ENCODE measurements at places on chromosomes 12 and 14.

DNA sequence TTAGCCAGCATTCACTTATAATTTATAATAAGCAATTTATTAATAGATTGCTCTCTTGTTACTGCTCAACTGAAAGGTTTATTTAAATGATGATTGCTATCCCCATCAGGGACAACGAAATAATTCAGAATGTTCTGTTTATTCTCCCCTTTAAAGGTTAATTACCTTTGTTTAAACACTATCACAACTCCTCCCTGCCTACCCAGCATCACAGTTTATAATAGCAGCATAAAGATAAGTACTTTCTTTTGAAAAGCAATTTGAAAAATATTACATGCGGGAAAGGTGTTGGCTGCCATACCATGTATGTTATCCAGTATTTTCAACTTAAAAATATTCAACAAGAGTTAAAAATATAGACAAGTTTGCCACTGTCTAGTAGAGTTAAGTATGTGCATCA is 30.6 kb downstream of the SCAF11 start:
- no peak for DNase-seq

DNA sequence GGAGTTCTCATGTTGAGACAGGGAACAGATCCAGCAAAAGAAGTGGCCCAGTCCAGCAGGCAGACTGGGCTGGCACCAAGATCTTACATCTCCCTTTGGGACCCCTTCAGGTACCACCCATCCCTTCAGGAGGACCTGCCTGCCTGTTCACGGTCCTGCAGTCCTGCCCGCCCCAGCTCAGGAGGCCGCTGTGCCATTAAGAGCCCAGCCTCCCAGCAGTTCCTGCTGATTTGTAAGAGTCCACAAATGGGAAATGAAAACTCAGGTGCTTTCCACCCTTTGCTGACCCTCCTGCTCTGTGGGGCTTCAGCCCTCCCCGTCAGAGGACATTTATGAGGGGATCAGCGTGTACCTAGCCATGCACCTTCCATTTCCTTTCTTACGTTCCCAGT is 39.5 kb downstream of the C14orf132 start:
- DNase-seq, result no peak

DNA sequence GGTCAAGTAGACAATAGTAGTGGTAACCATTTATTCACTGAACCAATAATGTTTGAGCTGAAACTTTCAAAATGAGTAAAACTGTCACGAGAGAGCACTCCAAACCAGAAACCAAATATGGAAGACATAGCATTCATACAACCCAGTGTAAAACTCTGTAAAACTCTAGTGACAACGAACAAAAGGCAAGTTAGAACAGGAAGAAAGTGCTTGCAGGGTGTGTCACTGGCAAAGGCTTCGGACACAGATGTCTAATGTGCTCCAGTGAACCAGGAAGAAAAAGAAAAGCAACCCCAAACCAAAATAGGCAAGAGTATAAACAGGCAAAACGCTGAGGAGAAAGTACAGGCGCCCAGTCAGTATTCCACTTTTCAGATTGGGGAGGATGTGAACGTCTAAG is 79.3 kb upstream of the FZD10 start:
- DNase-seq, result no peak

- DNase-seq, result no peak
Measured at GRCh38 chr12:95240556-95240955, 22.9 kb downstream of the VEZT start.

DNA sequence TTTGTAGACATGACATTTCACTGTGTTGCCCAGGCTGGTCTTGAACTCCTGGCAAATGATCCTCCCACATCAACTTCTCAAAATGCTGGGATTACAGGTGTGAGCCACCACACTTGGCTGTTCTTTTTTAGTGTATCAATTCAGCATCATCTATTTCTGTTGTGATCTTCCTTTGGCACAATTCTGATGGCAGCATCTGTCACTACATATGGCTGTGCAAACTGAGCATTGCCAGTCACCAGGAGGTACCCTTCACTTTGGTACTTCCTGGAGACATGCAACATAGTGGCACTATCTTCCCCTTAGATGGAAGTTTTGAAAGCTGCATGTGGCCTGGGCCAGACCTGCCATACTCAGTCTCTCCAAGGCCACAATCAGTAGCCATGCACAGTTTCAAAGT is 467.1 kb upstream of the TMPO start:
- DNase-seq, result no peak

DNA sequence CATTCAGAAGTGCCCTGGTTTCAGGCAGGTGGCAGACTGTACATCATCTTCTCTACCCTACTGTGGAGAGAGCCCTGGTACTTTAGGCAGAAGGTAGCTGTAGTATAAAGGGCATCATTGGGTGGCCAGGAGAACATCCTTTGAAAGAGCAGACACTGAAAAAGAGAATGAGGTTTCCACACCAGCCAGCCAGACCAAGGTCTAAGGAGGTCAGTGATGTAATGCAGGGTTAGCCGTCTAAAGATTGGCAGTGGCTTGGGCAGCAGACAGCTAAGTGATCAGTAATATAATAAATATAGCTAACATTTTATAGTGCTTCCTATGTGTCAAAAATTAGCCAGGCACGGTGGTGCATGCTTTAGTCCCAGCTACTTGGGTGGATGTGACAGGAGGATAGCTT is 12.0 kb downstream of the ZBTB25 start:
- no peak for DNase-seq

DNA sequence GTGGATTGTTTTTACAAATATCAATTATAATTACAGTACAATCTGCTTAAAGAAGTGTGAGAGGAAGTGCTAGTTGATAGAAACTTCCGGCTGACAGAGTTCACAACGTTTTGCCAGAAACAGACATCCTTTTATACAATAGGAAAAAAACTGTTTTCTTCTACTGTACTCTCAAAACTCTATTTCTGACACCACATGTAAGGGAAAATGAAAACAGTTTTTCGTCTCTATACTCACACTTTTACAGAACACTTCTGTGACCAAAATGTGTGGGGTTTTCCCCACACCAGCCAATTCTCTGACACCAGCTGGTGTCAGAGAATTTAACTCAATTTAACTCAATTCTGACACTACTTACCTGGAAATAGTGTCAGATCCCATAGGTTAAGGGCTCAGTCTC is 24.2 kb upstream of the HIF1A start:
- no peak for DNase-seq

DNA sequence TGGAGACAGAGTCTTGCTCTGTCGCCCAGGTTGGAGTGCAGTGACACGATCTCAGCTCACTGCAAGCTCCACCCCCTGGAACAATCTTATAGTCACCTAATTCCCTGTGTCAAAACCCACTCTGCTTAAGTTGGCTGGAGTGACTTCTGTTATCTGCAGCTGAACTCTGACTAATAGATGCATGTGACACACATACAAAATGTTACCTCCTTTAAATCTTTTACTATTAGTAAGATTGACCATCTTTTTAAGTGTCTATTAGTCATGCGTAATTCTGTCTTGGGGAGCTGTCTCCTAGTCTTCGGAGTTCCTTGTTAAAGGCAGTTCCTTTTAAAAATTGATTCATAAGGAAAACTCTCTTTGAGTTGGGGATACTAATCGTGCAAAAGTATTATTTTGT is 7.4 kb downstream of the IFI27L1 start:
- DNase-seq, result no peak
